ENCODE measurements at places on chromosomes 16 and 17.

DNA sequence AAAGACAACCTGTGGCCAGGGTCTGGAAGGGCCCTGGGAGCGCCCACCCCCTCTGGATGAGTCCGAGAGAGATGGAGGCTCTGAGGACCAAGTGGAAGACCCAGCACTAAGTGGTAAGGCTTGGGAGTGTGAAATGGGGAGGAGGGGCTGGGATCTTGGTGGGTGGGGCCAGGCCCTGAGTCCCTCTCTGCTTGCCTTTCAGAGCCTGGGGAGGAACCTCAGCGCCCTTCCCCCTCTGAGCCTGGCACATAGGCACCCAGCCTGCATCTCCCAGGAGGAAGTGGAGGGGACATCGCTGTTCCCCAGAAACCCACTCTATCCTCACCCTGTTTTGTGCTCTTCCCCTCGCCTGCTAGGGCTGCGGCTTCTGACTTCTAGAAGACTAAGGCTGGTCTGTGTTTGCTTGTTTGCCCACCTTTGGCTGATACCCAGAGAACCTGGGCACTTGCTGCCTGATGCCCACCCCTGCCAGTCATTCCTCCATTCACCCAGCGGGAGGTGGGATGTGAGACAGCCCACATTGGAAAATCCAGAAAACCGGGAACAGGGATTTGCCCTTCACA, 1.2 kb upstream of the STARD3 start:
- DNase-seq = no peak

GRCh38 chr17:31226950-31227349, 70.1 kb downstream of the OMG start:
- DNase-seq = no peak

DNA sequence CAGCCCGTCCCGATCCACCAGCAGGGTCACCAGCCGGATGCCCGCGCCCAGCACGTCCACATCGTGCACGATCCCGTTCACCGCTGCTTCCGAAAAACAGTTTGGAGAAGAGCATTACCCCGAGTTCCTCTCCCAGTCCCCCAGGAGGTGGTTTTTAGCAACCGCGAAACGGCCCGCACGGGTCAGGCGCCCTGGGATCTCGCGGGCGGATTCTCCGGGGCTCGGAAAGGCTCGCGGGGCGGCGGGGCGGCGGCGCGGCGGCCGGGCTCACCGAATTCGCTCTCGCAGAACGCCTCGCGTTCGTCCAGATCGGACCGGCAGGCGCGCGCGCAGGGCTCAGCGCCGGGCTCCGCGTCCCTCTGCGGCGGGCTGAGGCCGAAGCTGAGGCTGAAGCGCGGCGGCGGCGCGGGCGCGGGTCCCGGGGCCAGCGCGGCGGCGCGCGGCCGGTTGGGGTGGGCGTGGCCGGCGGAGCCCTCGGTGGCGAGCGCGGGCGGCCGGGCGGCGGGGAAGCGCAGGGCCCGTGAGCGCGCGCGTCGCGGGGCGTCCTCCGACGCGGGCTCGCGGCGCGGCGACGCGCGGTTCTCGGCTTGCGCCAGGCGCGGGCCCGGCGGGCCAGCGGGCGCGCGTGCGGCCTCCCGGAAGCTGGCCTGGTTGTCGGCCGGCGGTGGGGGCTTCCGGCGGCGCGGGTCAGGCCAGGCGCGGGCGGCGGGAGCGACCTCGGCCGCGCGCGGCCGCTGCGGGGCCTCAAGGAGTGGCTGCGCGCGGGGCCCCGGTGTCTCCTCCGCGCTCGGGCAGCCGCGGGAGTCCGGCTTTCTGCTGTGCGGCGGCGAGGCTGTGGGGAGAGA, 2.9 kb downstream of the C17orf58 start:
- DNase-seq = peak; percentile 51

- DNase-seq = no peak
Measured at GRCh38 chr17:48021934-48022333, 15.7 kb downstream of the COPZ2 start.

GRCh38 chr16:85528528-85529387, 84.4 kb upstream of the GSE1 start:
- no peak for DNase-seq

All from T follicular helper cell (primary cell).